T-cell (primary cell): ENCODE measurements at places on chromosomes 12 and 14. TPM values are rescaled to one million over a fixed set of nuclear protein-coding genes. Genes with fewer than 3 reads are reported as not detected.

- no peak overlapping the region for H3K27ac ChIP-seq
- H3K36me3 ChIP-seq: no peaks in the 10 kb centered on the region
- no peak for DNase-seq
- no peaks in the 10 kb centered on the region for H3K4me1 ChIP-seq
- H3K4me3 ChIP-seq: no peak overlapping the region
- H3K27me3 ChIP-seq: no peaks in the 10 kb centered on the region
Observed at GRCh38 chr12:91853350-91854127, 292.1 kb downstream of the BTG1 start.

GRCh38 chr12:129720618-129721017, 183.2 kb downstream of the TMEM132D start:
- no peaks in the 10 kb centered on the region for H3K4me1 ChIP-seq
- no peaks in the 10 kb centered on the region for H3K36me3 ChIP-seq
- H3K27me3 ChIP-seq: no peaks in the 10 kb centered on the region
- H3K27ac ChIP-seq: no peak overlapping the region

The SMIM41 gene
- not detected for total RNA-seq

The NGDN gene
- 63.7 TPM for total RNA-seq

The CAND1 gene
- total RNA-seq: 107 TPM
